ENCODE measurements at places on chromosomes 11 and 22.

GRCh38 chr22:43478621-43479300, 66.9 kb downstream of the MPPED1 start:
- no peak for DNase-seq

GRCh38 chr22:24053481-24054226, 42.5 kb downstream of the CABIN1 start:
- no peak for DNase-seq

GRCh38 chr22:22916952-22917290, 29.3 kb downstream of the IGLL5 start:
- DNase-seq: no peak

DNA sequence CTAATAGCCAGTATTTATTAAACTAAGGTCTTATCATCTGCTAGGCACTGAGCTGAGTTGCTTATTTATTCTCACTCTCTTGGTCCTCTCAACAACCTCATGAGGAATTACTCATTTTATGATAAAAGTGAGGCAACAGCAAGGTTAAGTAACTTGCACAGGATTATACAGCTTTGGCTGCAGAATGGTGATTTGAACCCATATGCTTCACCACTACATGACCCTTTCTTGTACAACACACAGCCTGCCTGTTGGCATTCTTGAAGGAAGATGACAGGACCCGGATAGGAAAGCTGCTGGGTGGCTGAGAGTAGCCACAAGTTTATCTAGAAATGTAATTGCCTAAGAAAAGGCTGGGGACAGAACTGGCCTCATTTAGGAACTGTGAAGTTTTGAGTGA, 5.3 kb upstream of the PARVA start:
- DNase-seq: no peak

GRCh38 chr11:121700968-121701367, 248.2 kb upstream of the SORL1-AS1 start:
- no peak for DNase-seq

DNA sequence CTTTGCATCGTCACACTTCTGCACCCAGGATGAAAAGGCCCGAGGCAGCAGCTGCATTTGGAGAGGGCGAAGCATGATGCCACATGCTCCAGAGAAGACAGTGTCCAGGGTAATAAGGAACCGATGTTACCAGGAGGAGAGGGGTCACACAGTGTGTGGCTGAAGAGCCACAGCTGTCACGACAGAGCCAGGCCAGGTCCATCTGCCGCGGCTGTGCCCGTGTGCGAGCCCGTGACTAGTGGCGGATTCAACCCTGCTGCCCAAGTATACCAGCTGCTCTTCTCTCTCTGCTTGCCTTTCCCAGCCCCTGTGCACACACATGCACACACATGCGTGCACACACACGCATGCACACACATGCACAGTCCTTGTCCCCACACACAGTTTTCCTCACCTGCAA, 1432.5 kb downstream of the BRD1 start:
- DNase-seq: no peak

- DNase-seq: no peak
These were observed 4.0 kb downstream of the LRP4 start for GRCh38 chr11:46914363-46914762.

GRCh38 chr22:21646608-21647590, 4.8 kb downstream of the SDF2L1 start:
- peak; percentile 80 for DNase-seq

DNA sequence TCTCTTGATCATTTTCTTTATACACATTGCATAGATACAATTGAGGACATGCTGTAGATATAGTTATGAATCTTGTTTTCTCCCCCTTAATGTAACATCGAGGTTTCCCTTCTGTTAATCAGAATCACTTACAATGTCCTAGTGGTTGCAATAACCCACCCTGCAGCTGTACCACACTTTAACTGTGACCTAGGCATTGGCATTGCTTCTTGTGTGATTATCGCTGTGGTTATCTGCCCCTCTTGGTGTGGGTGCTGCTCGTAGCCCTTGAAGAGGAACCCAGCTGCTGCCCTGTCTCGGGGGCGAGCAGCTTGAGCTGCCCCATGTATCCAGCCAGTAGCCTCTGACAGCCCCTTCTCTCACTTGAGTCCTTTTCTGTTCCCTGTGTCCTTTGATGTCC, 1.5 kb downstream of the DGAT2 start:
- DNase-seq: no peak

DNA sequence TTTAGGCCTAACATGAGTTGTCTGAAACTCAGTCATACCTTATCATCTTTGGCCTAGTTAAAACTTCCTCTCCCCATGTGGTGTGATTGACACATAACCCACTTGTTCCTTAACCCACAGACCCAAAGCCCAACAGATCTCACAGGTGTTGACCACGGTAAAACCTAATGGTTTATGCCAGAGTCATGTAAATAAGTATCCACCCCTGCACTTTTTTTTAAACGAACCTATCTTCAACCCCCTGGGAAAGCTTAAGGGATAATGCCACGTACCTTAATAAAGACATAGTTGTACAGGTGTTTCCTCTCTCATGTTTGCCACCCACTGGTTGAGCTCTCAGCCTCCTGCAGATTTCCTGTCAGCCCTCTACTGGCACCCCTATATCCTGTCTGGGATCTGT, 709.3 kb upstream of the CCDC179 start:
- no peak for DNase-seq
